ENCODE measurements at places on chromosomes 5 and 9.
A peak's percentile ranks its signal among the peaks of the same experiment; 100 is the strongest.

- DNase-seq = no peak
Measured at GRCh38 chr5:77221115-77221514, 10.6 kb downstream of the PDE8B start.

- no peak for DNase-seq
Measured at GRCh38 chr5:75052192-75053053, at the start of gene GCNT4. TSS of gene GCNT4 (minus strand) at chr5:75052558. CDS start at chr5:75030037, 22,521 bp downstream.

DNA sequence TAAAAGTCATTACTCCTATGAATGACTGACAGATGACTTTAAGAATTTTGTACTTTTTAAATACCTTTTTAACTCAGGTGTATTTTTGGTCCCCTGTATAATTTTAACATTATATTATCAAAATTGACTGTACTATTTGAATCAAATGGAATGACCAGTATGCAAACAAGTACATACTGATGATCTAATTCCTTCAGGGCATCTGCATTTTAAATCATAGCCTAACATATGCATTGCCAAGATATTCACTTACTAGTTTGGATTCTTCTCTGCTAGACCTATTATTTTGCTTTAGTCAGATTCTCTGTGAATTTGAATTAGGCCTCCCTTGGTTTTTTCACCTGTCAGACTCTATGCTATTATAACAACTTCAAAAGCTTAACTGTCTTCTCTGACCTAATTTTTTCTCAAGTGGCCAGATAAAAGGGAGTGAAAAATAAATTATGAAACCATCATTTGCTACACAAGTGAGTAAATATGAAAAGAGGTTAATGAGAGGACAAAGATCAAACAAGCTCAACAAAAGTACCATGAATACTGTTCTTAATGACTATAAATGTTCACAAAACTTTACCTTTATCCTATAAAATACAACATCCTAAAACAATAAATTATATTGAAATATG lies 1505.2 kb upstream of the CDH9 start:
- DNase-seq = no peak

GRCh38 chr5:179862891-179863290 lies 4.3 kb upstream of the MRNIP start:
- no peak for DNase-seq

DNA sequence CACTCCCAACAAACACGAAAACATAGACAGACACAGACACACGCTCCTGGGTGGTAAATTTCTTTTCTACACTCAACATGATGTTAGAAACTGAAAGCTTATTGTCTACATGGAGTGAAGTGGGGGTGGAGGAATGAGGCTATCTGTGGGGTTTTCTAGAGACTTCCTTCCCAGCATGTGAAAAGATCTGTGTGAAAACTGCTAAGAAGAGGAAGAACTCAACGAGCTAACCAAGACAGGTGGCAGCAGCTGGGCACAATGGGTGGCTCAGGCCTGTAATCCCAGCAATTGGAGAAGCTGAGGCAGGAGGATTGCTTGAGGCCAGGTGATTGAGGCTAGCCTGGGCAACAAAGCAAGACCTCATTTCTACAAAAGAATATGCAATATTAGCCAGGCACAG lies 7.6 kb downstream of the FYB1 start:
- DNase-seq = peak; percentile 36

- DNase-seq = no peak
Measured at GRCh38 chr9:131617611-131618010, 72.3 kb downstream of the PRRT1B start.

GRCh38 chr9:119195521-119195920 lies 173.7 kb downstream of the BRINP1 start:
- DNase-seq = no peak

DNA sequence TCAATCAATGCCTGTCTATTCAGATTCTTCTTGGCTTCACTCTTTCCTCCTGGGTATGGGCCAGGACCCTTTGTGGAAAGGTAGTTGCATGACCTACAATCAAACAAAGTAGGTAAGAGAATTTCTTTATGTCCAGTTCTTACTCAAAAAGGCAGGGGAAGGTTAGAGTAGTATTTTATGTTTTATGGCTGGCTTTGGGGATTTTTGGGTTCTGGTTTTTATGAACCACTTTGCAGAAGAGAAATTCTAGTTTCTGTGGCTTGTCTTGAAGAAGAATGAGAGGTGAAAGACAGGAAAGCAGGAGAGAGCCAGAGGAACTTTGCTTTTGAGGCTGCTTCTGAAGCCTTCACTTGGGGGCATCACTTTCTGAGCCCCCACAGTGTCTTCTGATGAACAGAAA lies 14.7 kb upstream of the CRHBP start:
- no peak for DNase-seq

DNA sequence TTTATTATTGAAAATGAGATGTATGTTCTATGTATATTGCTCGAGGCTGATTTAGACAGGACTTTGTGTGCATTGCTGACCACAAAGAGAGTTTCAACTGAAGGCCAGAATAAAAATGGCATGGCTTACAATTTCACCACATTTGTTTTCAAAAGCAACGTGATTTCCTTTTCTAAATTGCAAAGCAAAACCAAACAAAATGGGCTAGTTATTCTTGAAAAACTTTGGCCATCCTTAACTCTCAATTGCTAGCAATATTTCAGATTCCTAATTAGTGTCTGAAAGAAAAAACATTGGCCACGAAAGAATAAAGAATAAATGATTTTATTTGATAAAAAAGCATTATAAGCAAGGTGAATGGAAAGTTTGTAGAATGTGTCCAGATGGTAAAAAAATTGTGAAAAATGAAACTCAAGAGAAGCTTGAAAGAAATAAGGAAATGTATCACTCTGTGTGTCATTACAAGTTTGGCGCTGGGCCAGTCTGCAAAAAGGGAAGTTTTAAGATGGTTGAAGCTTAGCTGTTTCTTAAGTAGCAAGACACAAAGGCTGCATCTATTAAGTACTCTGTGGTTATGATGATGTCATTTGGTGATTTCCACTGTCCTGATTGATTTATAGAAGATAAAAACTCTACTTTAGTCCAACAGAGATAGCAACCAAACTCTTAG lies 89.2 kb upstream of the PRLR start:
- DNase-seq = no peak

DNA sequence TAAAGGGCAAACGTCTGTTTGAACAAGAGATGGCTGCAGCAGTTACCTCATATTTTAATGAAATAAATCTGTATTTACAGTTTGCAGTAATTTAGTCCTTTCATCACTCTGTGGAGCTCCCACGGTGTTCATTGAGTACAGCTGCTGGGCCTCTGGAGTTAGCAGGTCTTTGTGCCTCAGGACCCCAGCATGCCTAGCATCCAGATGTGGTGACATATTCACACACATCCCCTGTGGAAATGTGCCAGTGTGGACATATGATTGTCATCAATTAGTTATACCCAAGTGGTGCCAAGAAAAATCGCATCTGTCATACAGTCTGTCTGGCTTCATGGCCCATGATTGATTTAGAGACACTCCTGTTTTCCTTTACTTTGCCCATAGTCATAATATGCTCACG lies 77.3 kb downstream of the NNT start:
- no peak for DNase-seq

DNA sequence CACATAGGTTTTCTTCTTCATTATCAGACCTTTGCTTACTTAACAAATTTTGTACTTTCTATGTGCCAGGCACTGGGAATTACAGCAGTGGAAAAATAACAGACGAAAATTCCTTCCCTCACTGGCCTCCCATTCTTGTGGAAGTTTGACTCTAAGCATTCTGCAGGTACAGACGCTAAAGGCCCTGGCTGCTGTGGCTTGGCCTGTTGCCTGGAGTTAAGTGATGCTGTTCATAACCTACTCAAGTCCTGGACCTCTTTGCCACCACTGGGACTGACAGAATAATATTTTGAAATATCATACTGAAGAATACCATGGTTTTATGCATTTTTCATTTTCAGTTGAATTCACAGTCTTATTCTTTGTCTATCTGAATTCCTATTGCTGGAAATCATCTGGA lies 97.3 kb upstream of the SPATA31C2 start:
- DNase-seq = no peak

DNA sequence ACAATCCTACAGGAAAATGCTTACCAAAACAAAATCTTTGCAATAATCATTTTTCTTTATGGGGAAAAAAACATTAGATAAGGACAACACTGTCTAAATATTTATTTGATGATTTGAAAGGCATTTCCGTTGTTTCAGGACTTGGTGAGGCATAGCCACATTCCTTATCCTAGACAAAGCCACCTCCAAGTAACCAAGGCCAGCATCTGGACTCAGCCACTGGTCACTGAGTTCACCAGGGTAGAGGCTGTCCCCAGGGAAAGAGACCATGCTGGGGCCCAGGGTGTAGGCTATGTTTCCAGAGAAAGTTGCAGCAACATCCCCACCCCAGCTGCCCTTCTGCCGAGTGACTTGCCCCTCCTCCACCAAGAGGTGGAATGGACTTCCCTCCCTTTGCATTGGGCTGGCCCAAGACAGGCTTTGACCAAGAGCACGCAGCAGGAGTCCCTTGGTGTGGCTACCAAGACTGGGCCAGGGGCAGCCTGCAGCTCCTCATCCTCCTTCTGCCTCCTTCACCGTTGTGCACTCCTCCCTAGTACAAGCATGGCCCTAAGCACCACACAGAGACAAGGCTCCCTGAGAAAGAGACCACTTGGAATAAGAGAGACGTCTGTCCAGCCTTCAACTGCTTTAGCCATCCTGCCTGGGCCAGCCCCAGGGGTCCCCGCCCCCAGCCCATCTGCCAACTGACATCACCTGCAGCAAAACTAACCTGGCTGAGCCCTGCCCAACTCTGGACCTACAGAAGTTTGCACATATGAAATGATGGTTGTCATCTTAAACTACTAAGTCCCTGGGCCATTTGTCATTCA lies 68.1 kb upstream of the SPIN1 start:
- DNase-seq = no peak

DNA sequence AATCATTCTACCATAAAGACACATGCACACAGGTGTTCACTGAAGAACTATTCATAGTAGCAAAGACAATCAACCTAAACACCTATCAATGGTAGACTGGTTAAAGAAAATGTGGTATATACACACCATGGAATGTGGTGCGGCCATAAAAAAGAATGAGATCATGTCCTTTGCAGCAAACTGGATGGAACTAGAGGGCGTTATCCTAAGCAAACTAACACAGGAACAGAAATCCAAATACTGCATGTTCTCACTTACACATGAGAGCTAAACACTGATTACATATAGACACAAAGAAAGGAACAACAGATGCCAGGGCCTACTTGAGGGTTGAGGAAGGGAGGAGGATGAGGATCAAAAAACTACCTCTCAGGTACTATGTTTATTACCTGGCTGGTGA lies 103.8 kb downstream of the DRD1 start:
- DNase-seq = no peak

DNA sequence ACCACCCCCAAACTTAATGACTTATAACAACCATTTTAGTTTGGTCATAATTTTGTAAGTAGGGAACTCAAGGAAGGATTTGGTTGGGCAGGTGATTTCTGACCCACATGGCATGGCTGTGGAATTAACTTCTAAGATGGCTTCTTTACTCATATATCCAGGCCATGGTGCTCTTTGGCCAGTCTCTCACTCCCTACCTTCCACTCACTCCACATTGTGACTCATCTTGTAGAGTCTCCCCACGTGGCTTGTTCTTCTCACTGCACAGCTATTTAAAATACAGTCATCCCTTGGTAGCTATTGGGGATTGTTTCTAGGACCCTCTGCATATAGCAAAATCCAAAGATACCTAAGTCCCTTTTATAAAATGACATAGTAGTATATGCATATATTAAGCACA lies 76.6 kb upstream of the MAST4 start:
- DNase-seq = no peak
